ENCODE measurements at places on chromosomes 6 and 20.

- peak; percentile 11 for DNase-seq
Measured at GRCh38 chr6:157461000-157461915, 80.3 kb downstream of the ZDHHC14 start.

DNA sequence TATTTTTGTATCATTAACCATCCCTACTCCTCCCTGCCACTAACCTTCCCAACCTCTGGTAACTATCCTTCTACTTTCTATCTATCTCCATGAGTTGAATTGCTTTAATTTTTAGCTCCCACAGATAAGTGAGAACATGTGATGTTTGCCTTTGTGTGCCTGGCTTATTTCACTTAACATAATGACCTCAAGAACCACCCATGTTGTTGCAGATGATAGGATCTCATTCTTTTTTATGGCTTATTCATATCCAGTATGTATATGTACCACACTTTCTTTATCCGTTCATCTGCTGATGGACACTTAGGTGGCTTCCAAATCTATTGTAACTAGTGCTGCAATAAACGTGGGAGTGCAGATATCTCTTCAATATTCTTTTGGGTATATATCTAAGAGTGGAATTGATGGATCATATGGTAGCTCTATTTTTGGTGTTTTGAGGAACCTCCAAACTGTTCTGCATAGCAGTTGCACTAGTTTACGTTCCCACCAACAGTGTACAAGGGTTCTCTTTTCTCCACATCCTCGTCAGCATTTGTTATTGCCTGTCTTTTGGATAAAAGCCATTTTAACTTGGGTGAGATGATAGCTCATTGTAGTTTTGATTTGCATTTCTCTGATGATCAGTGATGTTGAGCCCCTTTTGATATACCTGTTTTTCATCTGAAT is 201.4 kb downstream of the ARHGAP18 start:
- no peak for DNase-seq

DNA sequence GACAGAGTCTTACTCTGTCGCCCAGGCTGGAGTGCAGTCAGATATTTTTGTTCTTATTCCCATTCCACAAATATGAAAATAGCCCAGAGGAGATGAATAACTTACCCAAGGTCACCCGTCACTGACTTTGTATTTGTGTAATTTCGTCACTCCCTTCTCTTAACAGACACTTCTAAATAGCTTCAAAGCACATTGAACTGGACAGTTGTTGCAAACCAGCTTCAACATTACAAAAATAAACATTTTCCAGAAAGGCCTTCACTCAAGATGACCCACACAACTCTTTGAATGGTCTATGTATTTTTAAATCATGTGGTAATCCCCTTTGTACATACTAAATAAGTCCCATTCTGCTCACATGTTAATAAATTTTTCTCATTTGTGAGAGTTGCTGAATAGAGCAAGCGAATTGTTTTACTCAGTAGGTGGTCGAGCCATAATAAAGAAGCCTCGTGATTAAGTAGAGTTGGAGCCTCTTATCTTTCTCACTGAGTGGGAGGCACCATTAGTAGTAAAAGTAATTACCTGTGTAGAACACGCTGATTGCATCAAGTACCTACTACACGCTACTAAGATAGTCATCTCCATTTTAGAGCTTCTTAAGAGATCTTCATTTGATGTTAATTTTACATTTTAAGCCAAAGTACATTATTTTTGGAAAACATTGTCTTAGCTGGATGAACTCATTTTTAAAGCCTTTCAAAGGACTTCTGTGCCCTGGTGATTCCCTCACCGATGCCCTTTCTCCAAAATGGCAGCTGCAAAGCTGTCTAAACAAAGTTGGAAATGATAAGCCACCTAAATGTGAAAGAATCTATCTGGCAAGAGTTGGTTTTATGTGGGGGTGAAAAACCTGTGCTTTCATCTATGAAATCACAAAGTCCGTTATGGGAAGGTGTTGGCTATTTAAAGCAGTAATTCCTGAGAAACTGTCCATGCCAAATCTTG is 110.0 kb downstream of the TSHZ2 start:
- peak; percentile 54 for DNase-seq

- DNase-seq: no peak
Measured at GRCh38 chr6:109373331-109373730, 8.9 kb downstream of the CD164 start.

- no peak for DNase-seq
Measured at GRCh38 chr6:128346569-128346968, 173.8 kb downstream of the PTPRK start.

- DNase-seq: peak; percentile 56
Measured at GRCh38 chr20:44683263-44684046, 31.7 kb upstream of the CCN5 start.

DNA sequence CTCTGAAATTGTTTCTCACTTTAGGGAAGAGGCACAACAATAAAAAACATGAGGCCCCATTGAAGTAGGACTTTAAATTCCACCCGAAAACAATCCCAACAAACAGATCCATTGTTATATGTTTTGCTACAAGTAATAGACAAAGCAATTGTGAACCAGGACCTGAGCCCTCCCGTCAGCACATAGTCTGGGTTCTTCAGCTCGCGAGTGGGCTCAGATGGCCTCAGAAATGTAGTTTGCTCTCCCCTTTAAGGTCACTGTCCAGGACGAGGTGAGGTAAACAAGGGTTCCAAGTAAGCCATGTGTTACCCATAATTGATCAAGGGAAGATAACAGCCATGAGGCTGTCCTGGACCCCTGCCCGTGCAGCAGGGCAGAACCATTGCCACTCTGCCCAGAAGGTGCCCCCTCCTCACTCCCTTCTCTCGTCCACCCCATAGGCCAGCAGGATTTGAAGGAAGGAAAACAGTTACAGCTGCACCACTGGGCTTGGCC is 160.1 kb upstream of the QKI start:
- DNase-seq: no peak

GRCh38 chr6:72616406-72617015 is 5.4 kb upstream of the KCNQ5 start:
- DNase-seq: no peak

DNA sequence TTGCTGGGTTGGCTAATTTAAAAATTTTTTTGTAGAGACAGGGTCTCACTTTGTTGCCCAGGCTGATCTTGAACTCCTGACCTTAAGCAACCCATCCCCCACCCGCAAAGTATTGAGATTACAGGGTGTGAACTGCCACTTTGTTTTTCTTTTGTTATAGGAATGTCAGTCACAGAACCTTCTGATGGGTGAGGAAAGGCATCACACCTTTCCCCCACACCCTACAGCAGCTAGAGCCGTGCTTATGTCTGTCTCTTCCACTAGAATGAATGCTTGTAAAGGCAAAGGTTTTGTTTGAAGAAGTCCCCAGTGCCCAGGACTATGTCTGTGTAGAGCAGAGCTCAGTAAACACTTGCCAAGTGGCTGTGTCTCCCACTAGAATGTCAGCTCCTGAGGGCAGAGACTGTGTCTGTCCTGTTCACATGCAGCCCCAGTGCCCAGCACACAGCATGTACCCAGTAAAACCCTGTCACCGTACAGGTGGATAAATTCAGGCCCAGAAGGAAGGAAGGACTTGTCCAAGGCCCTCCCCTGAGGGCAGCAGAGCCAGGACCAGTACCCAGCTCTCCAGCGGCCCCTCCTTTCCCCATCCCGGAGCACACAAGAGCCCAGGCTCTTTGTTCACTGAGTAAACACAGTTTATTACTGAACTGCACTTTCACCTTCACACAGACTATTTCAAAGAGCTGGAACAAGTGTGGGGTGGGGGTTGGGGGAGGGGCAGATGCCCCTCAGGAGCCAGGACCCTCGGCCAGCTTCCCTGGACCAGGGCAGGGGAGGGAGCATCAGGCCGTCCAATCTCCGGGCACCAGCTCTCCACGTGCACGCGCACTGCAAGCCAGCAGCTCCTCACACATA is 26.4 kb downstream of the COX4I2 start:
- peak; percentile 72 for DNase-seq

- DNase-seq: no peak
Measured at GRCh38 chr6:163490826-163491577, 76.5 kb downstream of the QKI start.

All from NCI-H774 (cell line).